ENCODE measurements at places on chromosomes 11 and 22.

GRCh38 chr11:46238078-46238966 is 39.1 kb upstream of the CREB3L1 start:
- peak; percentile 79 for DNase-seq

DNA sequence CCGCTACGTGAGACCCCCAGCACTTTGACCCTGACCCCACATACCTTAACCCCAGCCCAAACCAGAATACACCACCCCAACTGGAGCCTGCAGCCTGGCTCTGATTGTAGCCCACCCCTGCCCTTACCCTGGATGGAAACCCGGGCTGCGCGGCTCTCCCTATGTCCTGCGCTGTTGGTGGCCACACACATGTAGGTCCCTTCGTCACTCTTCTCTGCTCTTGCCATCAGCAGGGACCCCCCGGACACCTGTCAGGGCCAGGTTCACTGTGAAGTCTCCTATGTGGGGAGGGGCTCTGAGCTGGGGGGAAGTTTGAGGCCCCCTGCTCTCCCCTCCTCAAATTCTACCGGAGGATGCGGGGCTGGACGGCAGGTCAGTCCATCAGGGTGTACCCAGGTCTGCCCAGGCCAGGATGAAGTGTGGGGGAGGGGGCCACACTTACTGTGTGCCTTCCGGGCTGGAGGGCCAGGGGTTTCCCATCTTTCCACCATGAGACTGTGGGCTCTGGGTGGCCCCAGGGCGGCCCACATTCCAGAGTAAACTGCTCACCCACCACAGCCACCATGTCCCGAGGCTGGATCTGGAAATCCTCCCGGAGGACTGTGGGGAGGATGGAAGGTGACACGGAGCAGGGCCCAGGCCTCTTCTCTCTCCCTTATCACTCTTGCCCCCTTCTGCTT is 1.5 kb downstream of the ROBO4 start:
- DNase-seq: no peak

GRCh38 chr11:5293028-5293427 is 8.7 kb downstream of the OR51B4 start:
- DNase-seq: no peak

DNA sequence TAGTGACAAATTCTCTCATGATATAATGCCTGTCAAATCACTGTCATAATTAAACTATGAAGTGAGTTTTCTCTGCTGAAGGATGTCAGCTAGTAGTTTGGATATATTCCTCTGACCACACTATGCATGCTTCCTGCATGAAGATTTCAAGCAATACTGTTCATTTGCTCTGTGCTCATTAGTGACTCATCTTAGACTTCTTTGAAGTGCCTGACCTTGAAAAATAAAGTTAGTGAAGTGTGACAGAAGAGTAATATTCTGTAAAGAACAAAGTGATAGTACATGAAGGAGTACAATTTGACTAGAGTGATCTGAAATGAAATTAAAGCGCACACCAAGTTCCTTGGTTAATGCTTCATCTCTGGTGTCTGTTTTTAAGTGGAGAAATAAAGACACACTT is 629.5 kb upstream of the ANO3 start:
- DNase-seq: no peak

- DNase-seq: no peak
These were observed 103.5 kb downstream of the KCNC1 start for GRCh38 chr11:17838102-17838501.

- DNase-seq: no peak
These were observed at the start of gene C1QTNF4 for GRCh38 chr11:47593934-47594855. TSS of gene C1QTNF4 (minus strand) at chr11:47594411. CDS start at chr11:47590810, 3,601 bp downstream.

GRCh38 chr11:61460474-61460881 is 30.6 kb downstream of the SDHAF2 start:
- DNase-seq: no peak

DNA sequence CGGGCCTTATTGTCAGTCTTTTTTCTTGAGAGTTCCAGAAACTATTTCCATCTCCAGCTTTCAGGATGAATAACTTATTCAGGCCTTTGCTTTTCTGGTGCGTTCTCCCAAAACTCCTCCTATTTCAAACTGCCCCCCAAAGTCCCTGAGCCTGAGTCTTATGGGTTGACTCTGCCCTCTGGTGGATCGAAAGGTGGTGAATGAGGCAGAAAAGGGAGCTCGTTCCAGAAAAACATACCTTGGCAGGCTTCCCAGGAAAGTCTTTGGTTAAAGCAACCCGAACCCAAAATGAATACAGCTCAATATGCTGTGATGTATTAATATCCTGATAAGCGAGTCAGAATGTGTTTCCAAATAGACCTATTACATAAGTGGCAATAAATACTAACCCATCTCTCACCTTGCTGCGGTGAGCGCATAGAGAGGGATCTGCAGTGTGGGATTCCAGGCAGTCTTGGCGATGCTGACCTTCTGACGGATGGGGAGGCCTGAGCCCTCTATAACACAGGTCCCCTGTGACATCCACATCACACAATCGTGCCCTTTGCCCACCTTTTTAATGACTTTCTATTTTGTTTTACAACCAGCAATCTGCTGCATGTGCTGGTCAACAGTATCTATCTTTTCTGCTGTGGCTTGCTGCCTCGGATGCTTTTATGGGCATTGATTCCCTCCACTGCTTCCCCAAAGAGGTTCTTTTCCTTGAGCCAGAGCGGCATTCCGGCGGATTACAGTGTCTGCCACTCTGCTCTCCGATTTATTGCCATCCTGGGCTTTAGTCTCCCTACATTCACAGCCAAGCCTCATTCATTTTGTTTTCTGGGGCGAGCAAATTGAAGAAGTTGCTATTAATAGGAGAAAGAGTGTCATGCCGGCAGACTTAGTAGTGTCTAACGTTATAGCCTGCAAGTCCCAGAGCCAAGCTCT is 756.8 kb downstream of the NTM start:
- DNase-seq: peak; percentile 23

- DNase-seq: peak; percentile 67
These were observed 3.7 kb upstream of the POLD4 start for GRCh38 chr11:67356864-67357561.

DNA sequence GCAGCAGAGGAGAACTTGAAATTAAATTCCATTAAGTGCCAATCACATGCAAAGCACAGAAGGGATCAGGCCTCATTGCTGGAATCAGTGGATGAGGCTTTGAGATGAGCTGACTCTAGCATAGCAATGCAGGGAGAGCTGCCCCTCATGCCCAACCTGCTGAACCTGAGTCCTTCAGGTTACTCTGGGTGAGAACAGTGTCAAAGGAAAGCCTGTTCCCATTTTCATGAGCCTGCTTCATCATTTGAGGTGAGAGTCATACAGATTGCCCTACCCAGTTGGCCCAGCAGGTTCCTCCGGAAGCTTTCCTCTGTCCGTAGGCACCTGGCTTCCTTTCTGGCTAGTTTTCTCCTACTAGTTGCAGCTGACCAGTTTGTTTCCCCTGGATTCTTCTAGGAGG is 25.9 kb upstream of the ZBTB16 start:
- DNase-seq: no peak

GRCh38 chr11:80417681-80418080 is 976.9 kb upstream of the TENM4 start:
- no peak for DNase-seq

DNA sequence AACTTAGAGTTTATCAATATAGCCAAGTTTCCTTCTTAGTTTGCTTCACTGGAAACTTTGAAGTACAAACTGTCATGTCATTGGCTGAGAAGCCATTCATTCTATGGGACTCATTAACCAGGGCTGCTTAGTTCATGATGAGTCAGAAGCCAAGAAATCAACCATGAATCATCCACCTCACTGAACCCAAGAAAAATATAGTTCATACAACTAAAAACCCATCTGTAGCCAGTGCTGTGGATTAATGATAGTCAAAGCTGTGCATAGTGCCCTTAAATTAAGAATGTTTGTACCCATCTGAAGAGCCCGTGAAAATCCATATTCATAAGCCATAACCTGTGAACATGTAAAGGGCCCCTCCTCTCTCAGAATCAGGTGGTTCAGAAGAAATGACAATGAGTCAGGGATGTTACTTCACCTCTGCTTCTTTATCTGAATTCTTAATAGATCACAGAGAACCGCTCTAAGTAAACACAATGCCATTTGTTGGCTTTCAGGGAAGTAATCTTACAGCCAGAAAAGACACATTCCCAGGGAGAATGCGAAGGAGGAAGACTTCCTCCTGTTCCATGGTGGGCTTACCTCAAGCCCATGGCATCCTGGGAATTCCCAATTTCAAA is 25.4 kb downstream of the MMP20 start:
- peak; percentile 38 for DNase-seq

DNA sequence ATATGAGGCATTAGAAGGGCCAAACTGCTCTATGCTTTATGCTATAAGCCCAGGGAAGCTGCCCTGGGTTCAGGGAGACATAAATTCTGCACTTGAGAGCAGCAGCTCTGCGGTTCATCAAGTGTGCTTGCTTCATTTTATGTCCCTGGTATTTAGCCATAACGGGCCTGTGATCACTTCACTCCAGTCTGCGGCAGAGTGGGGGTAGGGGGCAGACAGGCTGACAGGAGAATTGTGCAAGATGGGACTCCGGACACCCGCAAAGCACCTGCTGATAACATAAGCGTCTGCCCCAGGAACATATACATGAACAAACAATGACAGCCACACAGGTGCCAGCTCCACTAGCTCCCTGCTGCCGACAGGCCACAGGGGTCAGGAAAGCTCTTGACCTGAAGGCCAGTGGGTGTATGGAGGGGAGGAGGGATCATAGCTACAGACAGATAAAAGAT is 56.1 kb downstream of the SMCO4 start:
- no peak for DNase-seq

DNA sequence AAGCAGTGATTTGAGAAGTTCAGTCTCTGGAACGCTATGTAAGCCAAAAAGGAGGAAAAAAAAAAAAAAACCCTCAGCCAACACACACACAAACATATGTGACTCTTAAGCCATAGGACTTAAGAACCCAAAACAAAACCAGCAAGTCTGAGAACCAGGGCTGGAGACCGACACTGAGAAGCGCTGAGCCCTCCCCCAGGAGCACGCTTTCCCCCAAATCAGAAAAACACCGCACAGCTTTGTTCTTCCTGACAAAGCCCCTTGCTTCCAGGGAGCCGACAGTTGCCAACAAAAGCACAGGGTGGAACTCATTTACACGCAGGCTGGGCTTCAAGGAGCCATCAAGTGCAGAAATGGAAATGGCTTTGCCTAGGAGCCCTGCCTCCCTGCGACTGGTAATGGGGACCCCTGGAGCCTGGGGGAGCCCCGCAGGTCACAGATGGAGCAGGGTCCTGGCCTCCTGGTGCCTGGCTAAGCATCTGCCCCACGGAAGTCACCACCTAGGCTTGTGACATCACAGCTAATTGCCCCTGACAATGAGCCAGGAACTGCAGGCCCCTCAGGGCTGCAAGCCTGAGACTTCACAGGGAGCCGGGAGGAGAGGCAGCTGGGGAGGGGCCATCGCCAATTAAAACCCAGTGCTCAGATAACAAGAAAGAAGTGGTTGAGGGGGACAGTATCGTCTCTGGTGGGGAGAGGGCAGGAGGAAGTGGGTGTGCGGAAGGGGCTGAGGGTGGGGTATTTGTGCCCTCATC is 66.9 kb downstream of the NFAM1 start:
- DNase-seq: no peak

DNA sequence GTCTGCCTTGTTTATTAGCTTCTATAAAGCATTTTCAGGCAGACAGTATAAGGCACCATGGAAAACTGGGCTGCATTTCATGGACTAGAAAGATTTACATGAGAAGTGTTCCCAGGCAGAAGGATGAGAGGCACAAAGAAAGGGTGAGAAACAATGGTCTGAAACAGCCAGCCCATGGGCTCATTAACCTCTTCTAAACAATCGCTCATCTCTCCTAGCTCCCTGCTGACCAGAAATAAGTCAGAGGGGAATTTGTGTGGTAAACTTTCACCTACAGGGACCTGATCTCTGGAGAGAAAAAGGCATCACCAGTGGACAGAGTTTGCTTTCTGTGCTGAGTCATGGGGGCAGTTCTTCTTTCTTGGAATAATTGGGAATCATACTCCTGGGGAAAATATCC is 51.8 kb upstream of the KIRREL3 start:
- no peak for DNase-seq

Measured in activated CD8-positive, alpha-beta T cell treated with anti-CD3 and anti-CD28 coated beads for 36 hours (primary cell).